NT2/D1 (cell line): ENCODE measurements at places on chromosomes 3 and 15.

DNA sequence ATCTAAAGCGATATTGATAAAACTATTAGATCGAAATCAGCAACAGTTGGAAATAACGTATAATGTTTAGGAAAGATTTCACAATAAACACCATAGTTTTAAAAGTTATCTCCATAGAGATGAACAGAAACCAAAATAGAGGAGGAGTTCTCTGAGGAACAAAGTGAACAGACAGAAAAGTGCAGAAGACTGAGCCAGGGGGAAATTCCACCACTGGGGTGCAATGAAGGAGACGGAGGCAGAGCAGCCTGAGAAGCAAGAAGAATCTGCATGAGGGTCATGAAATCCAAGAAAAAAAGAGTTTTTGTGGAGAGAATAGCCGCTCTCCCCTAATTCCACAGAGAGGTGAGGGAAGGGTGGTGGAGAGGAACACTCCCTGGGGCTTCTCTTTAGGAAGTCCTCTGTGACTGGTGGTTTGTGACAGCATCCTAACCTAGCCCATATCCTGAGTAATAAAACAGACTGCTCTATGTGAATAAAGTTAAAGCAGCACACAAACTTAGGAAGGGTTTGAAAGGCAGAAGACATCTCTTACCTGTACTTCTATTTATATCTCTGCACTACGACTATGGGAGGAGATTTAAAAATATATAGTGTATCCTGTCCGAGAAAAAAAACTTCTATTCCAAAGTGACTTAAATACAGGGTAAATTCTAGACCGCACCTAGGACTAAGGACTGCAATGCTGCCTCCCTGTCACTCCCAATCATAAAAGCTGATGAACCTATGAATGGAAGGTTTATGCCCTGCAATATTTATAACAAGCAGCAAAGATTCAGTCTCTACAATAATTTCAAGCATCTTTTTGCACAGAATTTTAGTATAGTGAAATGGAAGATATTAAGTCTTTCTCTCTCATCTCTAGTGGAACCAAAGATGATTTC, 22.9 kb downstream of the ATP8B4 start:
- no peak for DNase-seq

DNA sequence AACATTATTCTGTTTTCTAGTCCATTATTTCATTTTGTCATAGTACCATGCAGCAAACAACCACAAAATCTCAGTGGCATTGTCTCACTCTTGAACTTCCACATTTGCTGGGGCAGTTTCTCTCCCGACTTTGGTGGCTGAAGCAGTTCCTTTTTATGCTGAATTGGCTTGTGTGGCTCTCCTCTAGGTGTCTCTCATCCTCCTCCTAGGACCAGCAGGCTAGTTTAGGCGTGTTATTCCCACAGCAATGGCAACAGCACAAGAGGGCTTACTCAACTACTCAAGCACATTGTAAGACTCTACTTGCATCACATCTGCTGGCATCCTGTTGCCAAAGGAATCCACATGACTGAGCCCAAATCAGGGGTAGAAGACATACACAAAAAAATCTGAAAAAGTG, 201.8 kb upstream of the KCNH8 start:
- no peak for DNase-seq

GRCh38 chr3:137172728-137173127, 214.9 kb downstream of the IL20RB start:
- no peak for DNase-seq

DNA sequence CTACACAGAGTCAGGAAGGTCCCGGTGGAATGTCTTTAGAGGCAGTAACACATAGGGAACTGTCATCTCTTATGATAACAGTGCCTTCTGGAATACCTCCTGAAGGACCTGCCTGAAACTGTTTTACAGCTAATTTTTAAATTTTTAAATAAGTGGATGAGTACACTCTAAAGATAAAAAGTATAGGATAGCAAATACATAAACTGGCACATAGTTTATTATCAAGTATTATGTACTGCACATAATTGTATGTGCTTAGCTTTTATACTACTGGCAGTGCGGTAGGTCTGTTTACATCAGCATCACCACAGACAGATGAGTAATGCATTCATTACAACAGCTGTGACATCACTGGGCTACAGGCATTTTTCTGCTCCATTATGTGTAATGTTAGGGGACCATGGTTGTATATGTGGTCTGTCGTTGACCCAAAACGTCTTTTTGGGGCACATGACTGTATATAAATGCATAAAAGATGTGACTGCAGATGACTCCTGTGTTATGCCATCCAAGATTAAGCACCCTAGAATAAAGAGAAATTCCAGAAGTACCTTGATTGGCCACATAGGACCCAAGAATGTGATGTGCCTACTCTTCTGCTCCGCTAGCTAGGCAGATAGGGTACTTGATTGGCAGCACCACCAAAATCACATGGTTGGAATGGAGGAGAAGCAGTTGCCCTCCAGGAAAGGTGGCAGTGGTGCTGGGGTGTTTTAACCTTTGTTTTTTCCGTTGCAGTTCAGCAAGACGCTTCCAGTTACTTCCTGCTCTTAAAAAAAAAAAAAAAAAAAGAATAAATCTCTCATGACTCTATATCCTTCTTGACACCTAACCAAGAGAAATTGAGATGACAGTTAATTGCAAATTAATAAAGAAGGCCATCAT, 3.3 kb downstream of the VPS8 start:
- no peak for DNase-seq
